ENCODE measurements at places on chromosomes 6 and 20.

GRCh38 chr20:31691646-31692275 lies 30.9 kb downstream of the BCL2L1 start:
- DNase-seq = no peak

GRCh38 chr6:154458565-154459470 lies 51.7 kb downstream of the CNKSR3 start:
- DNase-seq = no peak

GRCh38 chr6:154615483-154616025 lies 105.1 kb upstream of the CNKSR3 start:
- no peak for DNase-seq

GRCh38 chr20:8938532-8938931 lies 130.4 kb upstream of the PLCB4 start:
- no peak for DNase-seq

DNA sequence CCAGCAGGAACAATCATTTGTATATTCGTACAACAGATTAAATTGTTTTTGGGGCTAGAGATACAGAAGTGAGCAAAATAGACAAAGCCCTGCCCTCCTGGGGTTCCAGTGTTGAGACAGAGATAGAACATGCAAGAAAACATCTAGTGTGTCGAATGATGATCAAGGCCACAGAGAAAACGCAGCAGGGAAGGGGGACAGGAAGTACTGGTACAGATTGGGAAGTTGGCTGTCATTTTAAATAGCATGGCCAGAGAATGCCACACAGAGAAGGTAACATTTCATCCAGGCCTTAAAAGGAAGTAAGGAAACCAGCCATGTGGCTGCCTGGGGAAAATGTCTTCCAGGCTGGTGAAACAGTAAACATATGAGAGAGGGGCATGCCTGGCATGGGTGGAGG lies 202.6 kb upstream of the MYLIP start:
- DNase-seq = no peak

All from activated CD4-positive, alpha-beta T cell treated with anti-CD3 and anti-CD28 coated beads, Interleukin-2, amount 10 ng/mL, durations not matched to agents 7 days and 5 days (primary cell).